ENCODE measurements at places on chromosomes 3 and 15. TPM values are rescaled to one million over a fixed set of nuclear protein-coding genes. Genes with fewer than 3 reads are reported as not detected.

The ABI3BP gene
- not detected for total RNA-seq

The P2RY13 gene
- total RNA-seq = not detected

The CCDC39 gene
- total RNA-seq = not detected

The ITIH3 gene
- total RNA-seq = not detected

The NECTIN3 gene
- total RNA-seq = 4.3 TPM

The TPRG1 gene
- total RNA-seq = 2.5 TPM

The CDV3 gene
- total RNA-seq = 212 TPM

The SLC2A2 gene
- not detected for total RNA-seq

The BFSP2 gene
- 0.51 TPM for total RNA-seq

The PARP15 gene
- total RNA-seq = 13.3 TPM

The DHX30 gene
- 81.5 TPM for total RNA-seq

The ADAMTS9 gene
- not detected for total RNA-seq

The CLRN1 gene
- not detected for total RNA-seq

The ZMYND10 gene
- 2.6 TPM for total RNA-seq

The WDR93 gene
- not detected for total RNA-seq

The ONECUT1 gene
- not detected for total RNA-seq

The SCG5 gene
- total RNA-seq = 1.6 TPM

The IQCB1 gene
- total RNA-seq = 45.4 TPM

The TGM5 gene
- 0.11 TPM for total RNA-seq

The HTR3E gene
- total RNA-seq = not detected

The CPNE9 gene
- total RNA-seq = not detected

The CORO2B gene
- not detected for total RNA-seq

The ZCWPW2 gene
- not detected for total RNA-seq

The ARPP21 gene
- not detected for total RNA-seq

The PSTPIP1 gene
- 113 TPM for total RNA-seq

The ZBTB38 gene
- total RNA-seq = 20.4 TPM

The SLC12A1 gene
- total RNA-seq = not detected

The RAF1 gene
- 71.1 TPM for total RNA-seq

The ANP32A gene
- 239 TPM for total RNA-seq

The MAP2K5 gene
- 21.1 TPM for total RNA-seq

The KNSTRN gene
- 55.0 TPM for total RNA-seq

The GOLGA6D gene
- total RNA-seq = not detected

The C3orf70 gene
- not detected for total RNA-seq

The IL5RA gene
- total RNA-seq = not detected

The FGF7 gene
- not detected for total RNA-seq

The LYZL4 gene
- not detected for total RNA-seq

The IL20RB gene
- total RNA-seq = 1.2 TPM

The PROK2 gene
- 0.27 TPM for total RNA-seq

The DNAJB8 gene
- total RNA-seq = not detected

The MNS1 gene
- total RNA-seq = 0.95 TPM

The MCTP2 gene
- total RNA-seq = 18.3 TPM

The NR2E3 gene
- not detected for total RNA-seq

The NCKIPSD gene
- 73.8 TPM for total RNA-seq

Data from activated CD8-positive, alpha-beta T cell treated with anti-CD3 and anti-CD28 coated beads for 36 hours (primary cell).